ENCODE measurements at places on chromosomes 1 and 21. TPM values are rescaled to one million over a fixed set of nuclear protein-coding genes. Genes with fewer than 3 reads are reported as not detected.

The RIMKLA gene
- total RNA-seq = 1.3 TPM

The S100A2 gene
- not detected for total RNA-seq

The DDX59 gene
- 30.0 TPM for total RNA-seq

The RSPO1 gene
- total RNA-seq = 0.37 TPM

The SLC5A9 gene
- total RNA-seq = 0.51 TPM

The NBL1 gene
- total RNA-seq = 10.1 TPM

The PRDX6 gene
- 148 TPM for total RNA-seq

The SUSD4 gene
- 1.7 TPM for total RNA-seq

The PATJ gene
- total RNA-seq = 17.5 TPM

The CSF1 gene
- 150 TPM for total RNA-seq

The FABP3 gene
- 19.4 TPM for total RNA-seq

The CAPN9 gene
- not detected for total RNA-seq

The AKR7A3 gene
- total RNA-seq = 2.2 TPM

The ATP1A4 gene
- not detected for total RNA-seq

The FYB2 gene
- total RNA-seq = not detected

The LCE2C gene
- not detected for total RNA-seq

The OR2L5 gene
- 0.44 TPM for total RNA-seq

The SMIM1 gene
- 4.6 TPM for total RNA-seq

The THEM5 gene
- not detected for total RNA-seq

The RSPH1 gene
- not detected for total RNA-seq

The GLIS1 gene
- not detected for total RNA-seq

The CRNN gene
- total RNA-seq = not detected

The NPHS2 gene
- not detected for total RNA-seq

The MROH7 gene
- total RNA-seq = 1.6 TPM

The VAV3 gene
- total RNA-seq = 46.0 TPM
